ENCODE measurements at places on chromosomes 1 and 21.

DNA sequence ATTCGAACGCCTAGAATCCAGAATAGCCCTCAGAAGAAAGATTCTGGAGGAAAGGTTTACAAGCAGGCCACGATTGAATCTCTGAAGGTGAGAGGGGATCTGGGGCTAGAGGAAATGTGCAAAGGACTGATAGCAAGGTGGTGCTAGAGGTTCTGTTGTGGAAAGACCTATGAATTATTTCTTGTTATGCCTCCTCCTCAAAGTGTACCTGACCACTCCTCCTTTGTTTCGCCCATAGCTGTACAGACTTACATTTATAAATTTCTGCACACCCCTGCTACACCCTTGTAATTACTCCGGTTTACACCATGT lies 986 bp downstream of the TCEANC2 start:
- no peak for DNase-seq

DNA sequence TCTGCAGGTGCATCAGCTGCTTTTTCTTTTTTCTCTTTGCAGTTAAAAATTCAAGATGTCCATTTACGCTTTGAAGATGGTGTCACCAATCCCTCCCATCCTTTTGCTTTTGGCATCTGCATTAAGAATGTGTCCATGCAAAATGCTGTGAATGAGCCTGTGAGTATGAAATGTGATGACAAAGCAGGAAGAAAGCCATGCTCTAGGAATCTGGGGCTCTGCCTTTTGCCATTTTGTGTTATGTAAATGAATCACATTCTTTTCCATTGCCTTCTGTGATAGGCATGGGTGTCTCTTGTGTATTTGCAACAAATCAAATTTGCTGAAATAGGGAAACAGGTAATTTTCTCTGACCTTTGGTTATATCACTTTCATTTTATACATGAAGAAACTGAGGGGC lies 19.4 kb downstream of the VPS13D start:
- no peak for DNase-seq

GRCh38 chr1:38476111-38476849 lies 383.3 kb downstream of the RRAGC start:
- no peak for DNase-seq

DNA sequence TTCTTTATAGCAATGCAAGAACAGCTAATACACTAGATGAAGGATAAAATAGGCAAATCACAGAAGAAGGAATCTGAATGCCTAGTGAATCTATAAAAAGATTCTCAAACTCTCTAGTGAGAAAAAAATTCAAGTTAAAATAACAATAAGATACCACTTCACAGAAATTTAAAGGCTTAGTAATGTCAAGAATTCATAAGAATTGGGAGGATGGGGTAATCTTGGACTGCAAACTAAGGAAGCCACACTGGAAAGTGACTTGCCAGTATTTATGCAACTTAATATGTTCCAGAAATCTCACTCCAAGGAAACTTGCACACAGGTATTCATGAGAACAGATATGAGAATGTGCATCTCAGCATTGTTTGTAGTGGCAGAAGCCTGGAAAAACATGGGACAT lies 38.9 kb upstream of the PRRC2C start:
- DNase-seq = no peak

GRCh38 chr1:89221341-89221740 lies 22.6 kb upstream of the GBP4 start:
- DNase-seq = no peak

DNA sequence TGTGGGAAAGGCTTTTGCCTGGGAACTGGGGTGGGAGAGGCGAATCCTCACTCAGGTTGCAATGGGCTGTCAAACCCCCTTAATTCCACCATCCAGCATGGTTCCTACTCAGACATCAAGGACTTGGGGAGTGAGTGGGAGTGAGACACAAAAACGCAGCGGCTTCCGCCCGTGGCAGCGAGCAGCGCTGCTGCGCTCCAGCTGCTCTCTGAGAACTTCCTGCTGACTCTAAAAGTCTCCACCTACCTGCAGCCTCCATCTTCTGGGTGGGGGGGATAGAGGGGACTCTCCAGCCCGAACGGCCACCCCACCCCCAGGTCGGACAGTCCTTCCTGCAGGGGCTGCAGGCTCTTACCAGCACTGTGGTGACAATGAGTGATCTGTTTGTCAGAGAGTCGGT lies 184.4 kb downstream of the GRIK3 start:
- DNase-seq = no peak

DNA sequence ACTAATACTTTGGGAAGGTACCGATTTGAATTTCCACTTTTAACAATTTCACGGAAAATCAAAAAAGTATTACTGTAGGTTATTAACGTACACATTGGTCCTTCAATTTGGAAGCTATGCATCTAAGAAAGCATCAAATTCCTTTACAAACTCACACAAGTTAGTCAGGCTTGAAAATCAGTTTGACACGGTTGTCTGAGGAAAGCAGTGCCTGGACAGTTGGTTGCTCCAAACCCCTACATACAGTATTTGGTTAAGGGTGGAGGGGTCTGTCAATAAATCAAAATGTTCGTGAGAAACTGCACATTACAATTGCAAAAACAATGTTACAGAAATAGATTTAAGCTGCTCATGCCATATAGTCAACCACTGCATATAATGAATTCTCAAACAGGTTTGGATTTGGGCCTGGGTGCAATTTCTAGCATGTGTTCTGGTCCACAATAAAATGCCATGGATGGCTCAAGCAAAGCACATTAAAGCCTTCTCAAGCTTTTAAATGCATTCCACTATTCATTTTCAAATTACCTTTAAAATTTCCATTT lies 19.9 kb upstream of the RBM34 start:
- DNase-seq = no peak

DNA sequence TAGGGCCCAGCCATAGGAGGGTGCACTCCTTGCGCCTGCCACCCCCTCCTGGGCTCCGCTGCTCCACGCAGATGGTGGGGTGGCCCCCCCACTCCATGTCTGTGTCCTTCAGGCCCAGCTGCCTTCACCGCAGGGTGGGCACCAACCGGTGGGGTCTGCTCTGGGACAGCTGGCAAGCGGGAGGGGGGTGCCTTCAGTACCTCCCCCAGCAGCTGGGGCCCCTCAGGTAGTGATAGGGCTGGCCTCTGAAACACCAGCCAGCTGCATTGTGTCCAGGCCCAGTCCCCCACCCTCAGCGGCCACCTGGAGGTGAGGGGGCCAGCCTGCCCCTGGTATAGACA lies 360 bp downstream of the GJC2 start:
- DNase-seq = no peak

GRCh38 chr1:39754026-39754570 lies 15.4 kb downstream of the PPIE start:
- no peak for DNase-seq

DNA sequence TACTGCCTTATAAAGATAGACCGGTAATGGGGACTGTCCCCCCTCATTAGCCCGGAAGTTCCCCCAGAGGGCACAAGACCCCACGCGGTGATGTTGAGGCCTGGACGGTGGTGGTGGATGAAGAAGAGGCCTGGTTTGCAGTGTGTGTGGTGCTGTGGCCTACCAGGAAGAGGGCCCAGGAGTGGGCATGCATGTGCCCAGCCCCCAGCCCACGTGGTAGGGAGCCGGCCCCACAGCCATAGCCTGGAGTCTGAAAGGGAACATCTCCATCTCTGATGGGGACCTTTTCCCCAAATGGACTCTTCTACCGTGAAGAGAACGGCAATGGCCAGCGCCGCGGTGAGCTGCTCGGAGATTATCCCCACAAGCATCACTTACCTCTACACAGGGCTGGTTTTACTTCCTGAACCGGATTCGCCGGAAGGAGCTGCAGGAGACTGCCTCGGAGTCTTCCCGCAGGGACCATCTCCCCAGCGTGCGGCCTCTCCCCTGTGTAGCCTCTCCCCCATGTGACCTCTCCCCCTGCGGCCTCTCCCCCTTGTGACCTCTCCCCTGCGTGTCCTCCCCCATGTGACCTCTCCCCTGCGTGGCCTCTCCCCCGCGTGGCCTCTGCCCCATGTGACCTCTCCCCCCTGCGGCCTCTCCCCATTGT lies 20.6 kb downstream of the RRP1 start:
- DNase-seq = no peak

DNA sequence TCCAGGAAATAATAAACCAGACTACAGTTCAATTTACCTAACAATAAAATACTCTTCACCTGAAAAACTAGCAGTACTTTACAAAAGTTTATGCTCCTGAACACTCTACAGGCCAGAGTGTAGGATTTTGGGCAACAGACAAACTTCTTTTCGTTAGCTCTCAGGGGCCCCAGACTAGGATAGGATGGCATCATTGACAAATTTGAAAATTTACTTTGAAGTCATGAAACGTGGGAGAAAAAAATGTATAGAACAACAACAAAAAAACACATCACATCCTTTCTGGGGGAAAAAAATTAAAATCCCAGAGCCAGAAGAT lies 1.2 kb downstream of the PTP4A2 start:
- DNase-seq = no peak

- DNase-seq = no peak
Measured at GRCh38 chr1:23184212-23184934, 15.7 kb upstream of the LUZP1 start.

DNA sequence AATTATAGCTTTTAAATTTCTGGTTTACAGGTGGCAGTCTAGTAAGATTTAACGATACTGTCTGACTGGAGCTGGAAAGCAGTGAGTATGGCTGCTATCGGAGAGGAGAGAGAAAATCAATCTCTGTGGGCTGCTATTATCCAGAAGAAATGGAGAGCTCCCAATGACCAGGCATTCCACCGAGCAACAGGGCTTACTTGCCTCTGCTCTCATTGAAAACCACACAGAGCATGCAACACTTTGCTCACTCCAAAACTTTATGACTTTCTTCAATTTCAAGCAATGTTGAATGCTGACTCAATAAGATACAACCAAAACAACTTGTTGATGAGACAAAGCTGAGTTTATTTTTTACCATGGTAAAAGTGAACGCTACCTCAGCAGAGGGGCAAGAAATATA lies 337.0 kb upstream of the NCAM2 start:
- no peak for DNase-seq

GRCh38 chr1:19685994-19686393 lies 21.3 kb downstream of the HTR6 start:
- DNase-seq = no peak

- no peak for DNase-seq
Measured at GRCh38 chr1:197841883-197842553, 60.4 kb upstream of the C1orf53 start.

GRCh38 chr1:207018707-207019106 lies 13.8 kb downstream of the C1orf116 start:
- DNase-seq = no peak

GRCh38 chr21:17370263-17370662 lies 142.6 kb upstream of the CXADR start:
- no peak for DNase-seq

Measured in NCI-H774 (cell line).